Activated CD8-positive, alpha-beta memory T cell treated with anti-CD3 and anti-CD28 coated beads, Interleukin-2, amount 50 U/mL, for 4 hours (primary cell): ENCODE measurements at places on chromosomes 13 and 19.

DNA sequence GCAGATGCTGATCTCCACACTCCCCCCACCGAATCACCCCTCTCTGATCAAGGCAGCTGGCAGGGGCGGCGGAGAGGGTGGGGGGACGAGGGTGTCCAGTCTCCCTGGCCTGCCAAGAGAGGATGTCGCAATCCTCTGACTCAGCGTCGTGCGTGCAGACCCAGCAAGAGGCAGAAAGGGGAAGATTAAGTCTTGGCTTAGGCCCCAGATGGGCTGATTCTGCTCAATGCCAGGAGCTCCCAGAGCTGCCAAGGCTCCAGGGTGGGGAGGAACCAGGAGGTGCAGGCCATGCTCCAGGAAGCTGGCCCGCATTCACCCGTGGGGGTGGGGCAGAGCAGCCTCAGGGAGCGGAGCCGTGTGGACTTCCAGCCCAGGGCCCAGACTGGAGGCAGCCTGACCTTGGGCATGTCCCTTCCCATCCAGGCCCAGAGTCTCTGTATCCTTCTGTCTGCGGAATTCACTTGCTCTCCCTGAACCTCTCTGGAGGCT lies 6.6 kb upstream of the BCL3 start:
- no peak for DNase-seq

DNA sequence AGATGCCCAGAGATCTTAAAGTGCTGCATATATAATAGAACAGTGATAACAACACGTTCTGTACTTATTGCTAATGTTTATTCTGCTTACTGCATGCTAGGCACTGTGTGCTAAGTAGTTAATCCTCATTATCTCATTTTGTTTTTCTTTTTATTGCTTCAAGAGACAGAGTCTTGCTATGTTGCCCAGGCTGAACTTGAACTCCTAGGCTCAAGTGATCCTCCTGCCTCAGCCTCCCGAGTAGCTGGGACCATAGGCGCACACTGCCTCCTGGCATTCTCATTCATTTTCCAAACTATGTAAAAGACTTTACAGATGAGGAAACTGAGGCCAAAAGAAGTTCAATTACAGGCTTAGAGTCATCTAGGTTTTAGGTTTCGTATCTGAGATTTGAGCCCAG lies 548.4 kb downstream of the GPC6 start:
- no peak for DNase-seq

- peak; percentile 44 for DNase-seq
Measured at GRCh38 chr19:45591004-45591637, 6.5 kb upstream of the OPA3 start.

DNA sequence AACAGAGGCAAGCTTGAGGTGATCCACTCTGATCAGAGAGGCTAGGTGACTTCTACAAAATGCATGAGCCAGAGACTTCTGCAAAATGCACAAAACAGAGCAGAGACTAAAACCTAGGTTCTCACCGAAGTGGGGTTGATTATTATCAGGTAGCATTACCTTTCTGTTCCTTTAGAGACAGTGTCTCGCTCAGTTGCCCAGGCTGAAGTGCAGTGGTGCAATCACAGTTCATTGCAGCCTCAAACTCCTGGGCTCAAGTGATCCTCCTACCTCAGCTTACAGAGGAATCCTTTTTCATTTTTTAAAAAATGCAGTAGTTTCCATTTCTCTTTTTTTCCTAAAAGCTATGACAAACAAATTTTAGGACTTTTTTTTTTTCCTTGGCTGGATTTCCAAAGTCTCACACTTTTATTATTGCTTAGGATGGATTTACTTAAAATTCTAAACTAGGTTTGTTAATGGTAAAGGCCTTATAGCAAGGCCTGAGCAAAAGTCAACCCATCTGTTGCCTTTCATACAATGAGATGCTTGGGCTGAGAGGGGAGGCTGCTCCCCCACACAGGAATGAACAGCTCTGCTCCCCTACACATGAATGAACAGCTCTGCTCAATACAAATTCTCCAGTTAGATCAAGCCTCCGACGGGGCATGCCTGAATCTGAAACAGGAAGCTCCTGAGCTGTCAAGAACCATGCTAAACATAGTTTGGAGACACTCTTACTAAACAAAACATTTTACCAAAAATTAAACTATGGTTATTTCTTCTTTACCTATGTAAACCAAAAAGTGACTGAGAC lies 18.8 kb upstream of the TNFRSF19 start:
- DNase-seq, result no peak
